ENCODE measurements at places on chromosomes 6 and 20.
A peak's percentile ranks its signal among the peaks of the same experiment; 100 is the strongest.

DNA sequence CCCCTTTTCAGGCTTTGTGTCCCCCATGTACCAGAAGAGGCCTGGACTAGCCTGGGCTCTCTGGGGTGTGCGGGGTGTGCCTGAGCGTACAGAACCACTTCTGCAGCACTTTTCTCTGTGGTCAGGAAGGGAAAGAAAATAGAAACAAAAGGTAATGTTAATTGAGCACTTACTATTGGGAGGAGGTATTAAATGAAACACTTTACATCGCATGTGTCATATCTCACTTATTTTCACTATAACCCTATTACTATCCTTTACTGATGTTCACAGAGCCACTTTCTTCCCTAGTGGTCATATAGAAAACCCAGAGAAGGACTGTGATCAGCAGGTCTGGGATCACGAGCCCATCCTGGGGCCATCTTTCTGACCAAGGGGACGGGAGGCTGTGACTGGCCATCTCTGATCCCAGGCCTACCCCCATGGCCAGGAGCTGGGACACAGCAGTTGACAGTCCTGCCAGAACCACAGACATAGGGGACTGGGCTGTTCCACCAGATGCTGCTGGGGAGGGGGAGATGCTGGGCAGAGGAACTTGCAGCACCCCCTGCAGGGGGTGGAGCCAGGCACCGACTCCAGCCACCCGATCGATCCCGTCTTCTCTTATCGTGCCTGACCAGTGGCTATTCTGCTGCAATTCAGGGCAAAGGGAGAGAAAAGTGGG lies 107.6 kb downstream of the VEGFA start:
- H3K4me1 ChIP-seq = no peaks in the 10 kb centered on the region
- H3K27ac ChIP-seq = no peak overlapping the region
- H3K36me3 ChIP-seq = no peaks in the 10 kb centered on the region
- DNase-seq = no peak
- no peaks in the 10 kb centered on the region for H3K27me3 ChIP-seq
- H3K4me3 ChIP-seq = no peak overlapping the region

- H3K4me3 ChIP-seq = no peak overlapping the region
- no peaks in the 10 kb centered on the region for H3K36me3 ChIP-seq
- no peak for DNase-seq
- H3K27me3 ChIP-seq = no peaks in the 10 kb centered on the region
- no peaks in the 10 kb centered on the region for H3K4me1 ChIP-seq
Observed at GRCh38 chr6:12815884-12816600, 99.5 kb downstream of the PHACTR1 start.

DNA sequence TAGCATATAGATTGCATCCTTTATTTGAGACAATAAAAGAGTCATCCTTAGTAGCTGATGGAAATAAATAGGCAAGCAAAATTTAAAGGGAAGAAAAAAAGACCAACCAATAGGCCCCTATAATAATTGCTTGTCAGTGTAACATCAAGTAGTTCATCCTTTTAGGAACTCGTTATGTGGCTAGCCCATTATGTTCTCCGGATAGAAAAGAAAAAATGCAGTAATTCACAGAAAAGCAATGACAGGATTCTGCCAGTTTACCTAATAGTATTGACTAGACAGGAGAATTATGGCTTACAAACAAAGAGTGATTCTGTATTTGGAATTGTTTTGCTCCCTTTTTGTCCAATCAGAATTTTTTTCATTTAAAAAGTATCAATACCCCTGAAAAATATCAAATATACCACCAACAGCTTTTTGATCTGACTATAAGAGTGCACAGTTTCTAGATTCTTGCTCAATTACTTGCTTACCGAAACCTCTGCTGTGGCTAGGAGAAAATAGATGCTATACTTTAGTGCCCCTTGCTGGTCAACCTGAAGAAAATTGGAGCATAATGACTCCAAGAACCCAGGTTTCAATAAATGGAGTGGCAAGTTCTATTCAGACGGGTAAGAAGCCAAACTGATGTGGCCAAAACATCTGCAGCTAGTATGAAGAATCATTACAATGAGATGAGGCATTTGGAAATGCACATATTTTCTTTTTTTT lies 91.5 kb upstream of the SASH1 start:
- H3K4me1 ChIP-seq = no peaks in the 10 kb centered on the region
- no peak overlapping the region for H3K27ac ChIP-seq
- no peak overlapping the region for H3K4me3 ChIP-seq

DNA sequence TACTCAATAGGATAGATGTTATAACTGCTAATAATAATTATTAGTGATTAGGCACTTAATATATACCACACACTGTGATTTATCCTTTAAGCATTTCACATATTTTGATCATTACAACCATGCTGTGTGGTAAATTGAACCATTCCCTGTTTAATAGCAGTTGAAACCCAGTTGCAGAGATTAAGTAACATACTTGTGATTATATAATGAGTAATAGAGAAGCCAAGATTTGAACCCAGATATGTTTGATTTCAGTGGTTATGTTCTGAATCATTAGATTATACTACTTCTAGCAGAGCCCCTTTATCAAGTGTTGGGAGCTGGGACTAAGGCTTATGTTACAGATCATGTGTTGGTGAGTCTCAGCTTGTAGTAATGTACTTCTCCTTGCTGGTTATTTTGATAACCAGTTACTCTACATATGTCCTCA lies 44.1 kb downstream of the STK4 start:
- H3K4me1 ChIP-seq = no peaks in the 10 kb centered on the region
- no peaks in the 10 kb centered on the region for H3K27me3 ChIP-seq
- DNase-seq = no peak
- peak overlapping the region; percentile 32 for H3K27ac ChIP-seq

GRCh38 chr6:131694832-131695426 lies 6.3 kb downstream of the OR2A4 start:
- H3K36me3 ChIP-seq = no peaks in the 10 kb centered on the region
- H3K4me3 ChIP-seq = no peak overlapping the region
- no peaks in the 10 kb centered on the region for H3K4me1 ChIP-seq

- no peak overlapping the region for H3K27ac ChIP-seq
- no peaks in the 10 kb centered on the region for H3K36me3 ChIP-seq
- H3K27me3 ChIP-seq = no peaks in the 10 kb centered on the region
- no peak overlapping the region for H3K4me3 ChIP-seq
- no peaks in the 10 kb centered on the region for H3K4me1 ChIP-seq
Observed at GRCh38 chr6:123323452-123324329, 313.1 kb downstream of the TRDN start.

DNA sequence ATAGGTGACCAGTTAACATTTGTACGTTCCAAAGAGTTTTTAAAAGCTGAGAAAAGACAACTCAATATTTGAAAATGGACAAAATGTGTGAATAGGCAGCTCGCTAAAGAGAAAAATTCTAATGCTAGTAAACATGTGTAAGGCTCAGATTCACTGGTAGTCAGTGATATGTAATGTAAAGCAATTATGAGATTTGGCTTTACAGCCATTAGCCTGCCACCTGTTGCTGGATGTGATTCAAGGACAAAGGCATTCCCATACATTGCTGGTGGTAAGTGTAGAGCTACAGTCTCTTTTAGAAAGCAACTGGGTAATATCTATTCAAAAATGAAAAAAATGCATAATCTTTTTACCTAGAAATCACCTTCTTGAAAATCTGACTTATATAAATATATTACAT lies 114.3 kb downstream of the COL19A1 start:
- H3K27ac ChIP-seq = no peak overlapping the region
- H3K36me3 ChIP-seq = no peaks in the 10 kb centered on the region

- no peaks in the 10 kb centered on the region for H3K27me3 ChIP-seq
- H3K4me3 ChIP-seq = no peak overlapping the region
- no peak overlapping the region for H3K27ac ChIP-seq
- no peak for DNase-seq
- no peaks in the 10 kb centered on the region for H3K36me3 ChIP-seq
Observed at GRCh38 chr6:116066789-116067188, 6.1 kb upstream of the FRK start.

- H3K4me3 ChIP-seq = no peak overlapping the region
- no peak overlapping the region for H3K27ac ChIP-seq
- no peaks in the 10 kb centered on the region for H3K36me3 ChIP-seq
- DNase-seq = no peak
Observed at GRCh38 chr20:56653211-56653610, 24.1 kb downstream of the TFAP2C start.

Data from naive thymus-derived CD4-positive, alpha-beta T cell (primary cell).